ENCODE measurements at places on chromosomes 16 and 17.

DNA sequence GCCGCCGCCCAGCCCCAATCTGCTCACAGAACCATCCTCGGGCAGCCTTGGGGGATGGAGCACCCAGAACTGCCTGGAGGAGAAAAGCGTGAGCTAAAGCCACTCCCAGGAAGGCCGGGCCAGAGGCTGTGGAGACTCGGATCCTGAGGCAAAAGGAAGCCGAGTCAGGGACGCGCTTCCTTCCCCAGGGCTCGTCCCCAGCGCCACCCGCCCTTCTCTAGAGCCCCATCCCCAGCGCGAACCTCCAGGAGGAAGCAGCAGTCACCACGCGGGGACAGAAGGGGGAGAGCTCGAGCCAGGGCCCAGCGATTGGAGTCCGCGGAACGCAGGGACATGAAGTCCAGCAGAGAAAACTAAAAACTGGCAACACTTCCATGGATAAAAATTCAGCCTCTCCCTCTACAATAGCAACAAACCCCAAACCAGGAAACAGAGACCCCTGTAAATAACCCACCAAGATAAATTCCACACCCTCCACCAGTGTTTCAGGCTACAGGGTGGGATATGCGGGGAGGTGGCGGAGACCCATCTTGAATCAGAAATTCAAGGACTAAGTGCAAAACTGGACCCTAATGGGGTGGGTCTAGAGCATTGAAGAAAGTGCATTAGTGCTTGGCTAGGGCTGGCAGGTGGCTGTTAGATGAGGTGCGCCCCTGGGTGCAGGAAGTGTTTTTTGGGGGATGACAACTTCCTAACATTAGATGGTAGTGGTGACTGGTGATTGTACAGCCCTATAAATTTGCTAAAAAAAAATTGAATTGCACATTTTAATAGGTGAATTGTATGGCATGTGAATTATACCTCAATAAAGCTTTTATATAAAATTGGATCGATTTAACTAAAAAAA lies 116.1 kb upstream of the METRNL start:
- DNase-seq: peak; percentile 37

DNA sequence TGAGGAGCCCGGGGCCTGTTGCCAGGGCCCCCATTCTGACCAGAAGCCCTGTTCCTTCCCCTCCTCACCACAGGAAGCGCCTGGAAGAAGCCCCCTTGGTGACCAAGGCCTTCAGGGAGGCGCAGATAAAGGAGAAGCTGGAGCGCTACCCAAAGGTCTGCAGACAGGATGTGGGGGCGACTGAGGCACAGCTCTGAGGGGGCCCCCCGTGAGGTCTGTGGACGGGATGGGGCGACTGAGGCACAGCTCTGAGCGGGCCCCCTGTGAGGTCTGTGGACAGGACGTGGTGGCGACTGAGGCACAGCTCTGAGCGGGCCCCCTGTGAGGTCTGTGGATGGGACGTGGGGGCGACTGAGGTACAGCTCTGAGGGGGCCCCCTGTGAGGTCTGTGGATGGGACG lies 13.3 kb downstream of the CENPX start:
- no peak for DNase-seq

GRCh38 chr17:60363700-60364405 lies 28.1 kb downstream of the USP32 start:
- DNase-seq: no peak

- no peak for DNase-seq
Measured at GRCh38 chr17:10081571-10082169, 116.7 kb downstream of the GAS7 start.

DNA sequence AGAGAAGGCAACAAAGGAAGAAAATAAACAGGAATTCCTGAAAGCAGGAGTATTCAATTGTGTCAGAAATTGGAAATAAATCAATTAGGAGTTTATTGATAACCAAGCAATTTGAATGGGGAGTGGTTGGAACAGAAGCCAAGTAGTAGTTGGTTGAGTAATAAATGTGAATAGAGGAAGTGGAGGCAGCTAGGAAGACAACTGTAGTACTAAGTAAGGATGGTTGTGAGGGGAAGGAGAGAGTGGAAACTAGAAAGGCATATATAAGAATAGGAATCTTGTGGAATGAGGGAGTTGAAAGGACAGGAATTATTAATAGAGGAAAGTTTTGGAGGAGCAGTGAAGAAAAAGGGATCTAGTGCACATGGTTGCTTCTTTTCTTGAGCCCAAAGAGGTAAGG lies 34.4 kb downstream of the NFAT5 start:
- no peak for DNase-seq

DNA sequence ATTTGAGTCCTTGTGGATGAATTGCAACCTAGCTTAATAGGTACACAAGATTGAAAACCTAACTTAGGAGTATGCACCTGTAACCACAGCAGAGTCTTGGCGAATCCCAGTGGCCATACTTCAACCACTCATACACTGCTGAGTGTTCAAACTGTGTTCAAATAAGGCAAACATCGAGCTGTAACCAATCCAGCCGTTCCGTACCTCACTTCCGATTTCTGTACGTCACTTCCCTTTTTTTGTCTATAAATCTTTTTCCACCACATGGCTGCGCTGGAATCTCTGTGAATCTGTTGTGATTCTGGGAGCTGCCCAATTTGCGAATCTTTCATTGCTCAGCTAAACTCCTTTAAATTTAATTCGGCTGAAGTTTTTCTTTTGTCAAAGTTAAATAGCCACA lies 190.6 kb downstream of the MAF start:
- DNase-seq: no peak

- DNase-seq: no peak
Measured at GRCh38 chr16:31184888-31185287, 4.9 kb downstream of the FUS start.

GRCh38 chr16:19716183-19716582 lies 1.8 kb downstream of the KNOP1 start:
- DNase-seq: no peak

DNA sequence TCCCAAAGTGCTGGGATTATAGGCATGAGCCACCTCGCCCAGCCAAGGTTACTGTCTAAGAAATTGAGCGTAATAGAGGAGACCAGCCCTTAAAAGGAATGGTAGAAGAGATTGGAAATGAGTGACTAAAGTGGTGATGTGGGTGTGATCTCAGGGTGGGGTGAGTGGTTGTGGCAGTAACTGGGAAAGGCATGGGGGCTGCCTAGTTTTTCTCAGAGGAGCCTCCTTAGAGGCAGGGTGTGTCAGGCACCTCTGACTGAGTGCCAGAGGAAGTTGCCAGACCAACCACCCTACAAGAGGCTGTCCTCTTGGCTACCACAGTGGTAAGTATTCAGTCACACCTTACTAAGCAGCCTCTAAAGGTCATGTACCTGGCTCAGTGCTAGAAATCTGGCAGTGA lies 8.9 kb downstream of the DUS2 start:
- no peak for DNase-seq

GRCh38 chr16:46852130-46852529 lies 21.1 kb upstream of the C16orf87 start:
- DNase-seq: no peak

- DNase-seq: no peak
Measured at GRCh38 chr17:17227608-17228520, 9.1 kb downstream of the FLCN start.

DNA sequence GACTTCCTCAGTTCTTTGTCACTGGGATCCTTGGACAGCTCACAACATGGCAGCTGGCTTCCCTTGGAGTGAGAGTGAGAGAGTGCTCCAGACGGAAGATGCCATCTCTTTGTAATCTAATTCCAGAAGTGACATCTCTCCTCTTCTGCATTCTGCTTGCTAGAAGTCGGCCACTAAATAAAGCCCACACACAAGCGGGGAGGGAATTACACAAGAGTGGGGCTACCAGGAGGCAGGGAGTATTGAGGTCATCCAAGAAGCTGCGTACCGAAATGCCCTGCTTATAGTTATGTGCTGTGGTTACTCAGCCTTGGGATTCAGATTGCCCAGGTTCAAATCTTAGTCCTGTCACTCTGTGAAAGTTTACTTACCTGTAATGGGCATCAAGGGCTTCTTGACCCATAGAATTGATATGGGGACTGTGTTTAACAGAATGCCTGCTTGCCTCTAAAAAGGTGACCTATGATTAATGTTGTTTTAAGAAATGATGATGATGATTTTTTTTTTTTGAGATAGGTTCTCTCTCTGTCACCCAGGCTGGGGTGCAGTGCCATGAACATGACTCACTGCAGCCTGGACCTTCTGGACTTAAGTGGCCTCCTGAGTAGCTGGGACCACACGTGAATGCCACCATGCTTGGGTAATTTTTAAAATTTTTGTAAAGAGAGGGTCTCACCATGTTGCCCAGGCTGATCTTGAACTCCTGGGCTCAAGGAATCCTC lies 120.9 kb upstream of the HS3ST2 start:
- no peak for DNase-seq

DNA sequence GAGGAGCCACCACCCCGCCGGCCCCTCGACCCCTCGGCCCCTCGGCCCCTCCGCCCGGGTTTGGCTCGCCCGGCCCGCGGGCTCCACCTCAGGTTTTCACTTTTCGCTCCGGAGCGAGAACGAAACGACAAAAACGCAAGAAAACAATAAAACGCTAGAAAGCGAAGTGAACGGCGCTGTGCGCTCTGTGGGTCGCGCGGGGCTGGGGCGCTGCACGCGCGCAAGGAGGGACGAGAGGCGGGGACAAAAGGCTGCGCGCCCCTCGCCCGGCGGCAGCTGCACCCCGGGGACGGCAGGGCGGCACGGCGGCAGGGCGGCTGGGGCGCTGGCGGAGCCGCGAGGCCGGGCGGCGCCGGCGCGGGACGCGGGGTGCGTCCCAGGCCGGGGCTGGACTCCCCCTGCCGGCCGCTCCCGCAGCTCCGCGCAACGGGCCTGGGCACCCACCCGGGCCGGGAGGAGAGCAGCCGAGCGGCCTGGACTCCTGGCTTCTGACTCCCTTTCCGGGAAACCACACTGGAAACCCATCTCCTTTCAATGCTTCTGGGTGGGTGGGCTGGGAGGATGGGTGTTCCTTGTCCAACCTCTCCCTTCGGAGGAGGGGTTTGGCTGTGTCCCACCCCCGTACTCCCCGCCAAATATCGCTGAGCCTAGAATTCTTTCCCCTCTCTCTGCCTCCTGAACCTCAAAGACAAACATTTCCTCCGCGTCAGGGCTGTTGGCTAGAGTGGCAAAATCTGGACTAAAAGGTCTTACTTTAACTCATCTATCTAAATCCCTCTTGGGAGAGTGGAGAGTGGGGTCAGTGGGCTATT lies 9.9 kb downstream of the TBX2 start:
- peak; percentile 45 for DNase-seq

DNA sequence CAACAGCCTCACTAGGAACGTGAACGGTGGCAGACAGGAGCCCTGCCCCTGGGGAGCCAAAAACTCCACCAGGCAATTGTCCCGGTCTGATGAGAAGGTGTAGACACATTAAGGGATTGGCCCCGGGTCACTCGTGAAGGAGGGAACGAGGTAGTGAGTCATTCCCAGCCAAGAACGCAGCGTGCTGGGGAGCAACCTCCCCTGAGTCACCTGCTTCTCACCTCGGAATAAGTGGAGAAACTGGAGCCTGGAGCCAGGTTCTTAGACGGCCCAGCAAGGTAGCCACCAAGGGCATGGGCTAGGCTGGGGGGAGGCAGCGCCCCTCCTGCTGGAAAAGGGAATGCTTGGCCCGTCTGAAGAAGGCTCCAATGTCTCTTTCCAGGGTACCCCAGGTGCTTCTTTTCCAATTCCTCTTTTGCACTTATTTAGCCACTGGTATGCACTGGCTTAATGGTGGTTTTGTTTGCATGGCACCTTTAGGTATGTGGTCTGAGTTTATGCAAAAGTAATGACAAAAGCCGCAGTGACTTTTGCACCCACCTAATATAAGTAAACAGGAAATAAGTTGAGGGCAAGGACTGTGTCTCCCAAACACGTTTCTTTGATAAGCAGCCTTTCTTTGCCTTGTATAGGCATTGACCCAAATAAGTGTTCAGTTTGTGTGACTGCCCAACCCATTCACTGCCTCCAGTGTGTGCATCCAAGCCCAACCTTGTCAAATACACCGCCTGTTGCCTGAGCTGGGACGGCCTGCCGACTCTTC lies 1.8 kb upstream of the HELZ start:
- DNase-seq: no peak

DNA sequence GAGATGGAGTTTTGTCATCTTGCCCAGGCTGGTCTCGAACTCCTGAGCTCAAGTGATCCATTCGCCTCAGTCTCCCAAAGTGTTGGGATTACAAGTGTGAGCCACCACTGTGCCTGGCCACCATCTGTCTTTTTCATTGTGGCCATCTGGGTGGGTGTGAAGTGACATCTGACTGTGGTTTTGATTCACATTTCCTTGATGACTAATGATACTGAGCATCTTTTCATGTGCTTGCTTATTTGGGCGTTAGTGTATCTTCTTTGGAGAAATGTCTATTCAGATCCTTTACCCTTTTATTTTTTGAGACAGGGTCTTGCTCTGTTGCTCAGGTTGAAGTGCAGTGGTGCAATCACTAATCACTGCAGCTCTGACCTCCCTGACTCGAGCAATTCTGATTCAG lies 53.9 kb upstream of the ERN1 start:
- DNase-seq: no peak

GRCh38 chr16:12133729-12134128 lies 157.2 kb downstream of the SNX29 start:
- DNase-seq: no peak

DNA sequence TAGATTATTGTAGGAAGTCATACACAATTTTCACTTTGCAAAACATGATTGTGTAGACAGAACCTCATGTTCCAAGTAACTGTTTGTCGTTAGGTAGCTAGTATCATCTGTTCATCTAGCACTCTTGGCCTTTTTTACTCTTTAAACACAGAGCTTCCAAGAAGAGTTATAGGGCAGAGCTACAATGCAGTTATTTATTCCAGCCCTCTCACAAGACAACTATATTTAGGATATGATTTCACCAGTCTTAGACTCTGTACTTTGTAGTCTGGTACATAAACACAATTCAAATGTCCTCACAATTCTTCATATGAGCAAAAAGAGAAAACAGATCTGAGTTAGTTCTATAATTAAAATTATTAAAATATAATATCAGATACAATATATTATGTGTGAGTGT lies 37.9 kb downstream of the KCNJ2 start:
- DNase-seq: no peak

DNA sequence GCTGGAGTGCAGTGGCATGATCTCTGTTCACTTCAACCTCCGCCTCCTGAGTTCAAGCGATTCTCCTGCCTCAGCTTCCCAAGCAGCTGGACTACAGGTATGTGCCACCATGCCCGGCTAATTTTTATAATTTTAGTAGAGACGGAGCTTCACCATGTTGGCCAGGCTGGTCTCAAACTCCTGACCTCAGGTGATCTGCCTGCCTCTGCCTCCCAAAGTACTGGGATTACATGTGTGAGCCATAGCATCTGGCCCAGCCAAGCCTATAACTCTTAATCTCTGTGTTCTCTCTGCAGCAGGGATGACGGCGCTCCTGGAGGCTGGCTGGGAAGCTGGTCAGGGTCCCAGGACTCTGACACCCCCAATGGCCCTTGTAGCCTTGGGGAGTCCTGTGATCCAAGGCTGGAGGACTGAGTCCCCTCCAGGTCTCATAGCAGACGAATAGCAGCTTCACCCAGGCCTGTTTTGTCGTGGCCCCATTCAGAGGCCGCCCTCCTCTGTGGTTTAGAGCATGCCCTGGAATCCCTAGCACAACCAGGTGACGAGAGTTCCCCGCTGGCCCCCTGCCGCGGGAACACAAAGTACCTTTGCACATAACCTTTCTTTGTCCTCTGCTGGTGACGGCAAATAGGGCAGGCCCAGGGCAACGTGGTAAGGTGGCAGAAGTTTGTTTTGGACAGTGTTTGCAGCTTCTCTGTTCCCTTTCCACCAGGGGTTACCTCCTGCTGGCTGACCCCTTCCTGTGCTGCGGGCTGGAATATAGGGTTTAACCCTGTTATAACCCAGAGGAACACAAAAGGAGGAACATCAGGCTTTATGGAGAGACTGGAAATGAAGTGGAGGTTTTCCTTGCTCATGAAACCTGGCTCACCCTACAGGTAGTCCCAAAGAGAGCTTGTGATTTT lies 43.0 kb upstream of the TOB1 start:
- DNase-seq: no peak

- no peak for DNase-seq
Measured at GRCh38 chr16:85995541-85996423, 96.8 kb downstream of the IRF8 start.
